T-helper 1 cell (primary cell): ENCODE measurements at places on chromosomes 4 and X.
A peak's percentile ranks its signal among the peaks of the same experiment; 100 is the strongest.

DNA sequence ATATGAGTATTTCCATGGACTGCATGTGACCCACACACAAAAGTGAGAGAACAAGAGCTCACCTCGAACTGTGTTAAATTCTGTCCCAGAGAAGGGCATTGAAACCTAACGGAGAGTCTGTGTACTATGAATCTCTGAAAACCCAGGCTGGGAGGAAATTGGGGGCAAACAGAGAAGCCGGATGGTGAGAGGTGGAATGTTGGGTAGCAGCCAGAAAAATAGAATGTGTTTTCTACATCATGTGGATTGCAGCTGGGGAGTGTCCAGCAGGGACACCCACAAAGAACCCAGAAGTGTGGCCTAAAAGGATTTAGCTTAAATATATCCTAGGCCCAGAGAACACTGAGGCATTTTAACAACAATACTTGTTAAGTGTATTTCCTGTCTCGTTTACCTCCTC is 38.6 kb downstream of the MND1 start:
- DNase-seq, result no peak

DNA sequence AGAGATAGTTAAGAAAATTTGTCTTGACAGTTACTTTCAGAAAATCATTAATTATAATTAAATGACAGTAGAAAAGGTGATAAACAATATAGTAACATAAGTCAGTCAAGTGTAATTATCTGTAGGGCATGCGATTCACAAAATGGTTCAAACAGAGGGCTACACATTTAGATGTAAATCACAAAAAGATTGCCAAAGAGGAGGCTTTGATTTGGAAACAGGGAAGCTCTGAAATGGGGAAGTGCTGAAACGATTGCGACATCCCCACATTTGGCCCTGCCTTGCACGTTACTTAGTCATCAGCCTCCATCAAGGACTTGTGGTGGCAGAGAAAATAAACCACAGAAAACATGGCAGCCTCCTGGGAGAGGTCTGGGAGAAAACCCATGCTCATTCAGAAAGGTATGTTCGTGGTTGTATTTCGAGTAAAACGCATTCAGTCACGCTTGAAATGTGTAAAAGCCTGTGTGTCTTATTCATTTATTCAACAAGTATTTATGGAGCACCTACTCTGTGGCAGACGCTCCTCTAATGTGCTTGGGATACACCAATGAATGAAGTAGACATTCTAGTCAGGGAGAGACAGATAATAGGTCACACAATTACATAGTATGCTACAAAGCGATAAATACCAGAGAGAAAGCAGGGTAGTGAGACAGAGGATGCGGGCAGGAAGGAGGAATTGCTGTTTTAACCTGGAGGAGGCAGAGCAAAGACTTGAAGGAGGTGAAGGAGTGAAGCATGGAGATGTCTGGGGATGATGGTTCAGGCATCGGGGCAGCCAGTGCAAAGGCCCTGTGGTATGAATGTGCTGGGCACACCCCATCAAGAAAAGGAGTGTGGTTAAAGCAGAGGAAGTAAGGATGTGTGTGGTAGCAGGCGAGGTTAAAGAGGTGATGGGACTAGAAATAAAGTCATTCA is 7.8 kb downstream of the RBM47 start:
- DNase-seq, result peak; percentile 70

DNA sequence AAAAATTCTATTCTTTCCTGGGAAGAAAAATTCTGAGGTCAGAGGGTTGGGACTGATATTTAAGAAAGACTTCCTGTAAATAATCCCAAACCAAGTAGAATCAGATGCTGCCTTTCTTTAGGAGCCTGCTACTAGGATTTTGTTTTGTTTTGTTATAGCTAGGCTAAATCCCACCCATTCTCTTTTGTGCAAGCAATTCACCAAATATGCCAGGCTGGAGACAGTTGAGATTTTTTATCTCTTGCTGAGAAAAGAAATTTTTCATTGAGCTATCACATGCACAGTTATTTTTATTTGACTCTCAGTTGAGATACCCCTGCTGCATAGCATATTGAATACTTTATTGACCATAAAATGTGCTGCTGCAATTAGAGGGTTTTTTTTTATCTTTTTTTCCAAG is 196.0 kb downstream of the KCNIP4 start:
- no peak for DNase-seq

DNA sequence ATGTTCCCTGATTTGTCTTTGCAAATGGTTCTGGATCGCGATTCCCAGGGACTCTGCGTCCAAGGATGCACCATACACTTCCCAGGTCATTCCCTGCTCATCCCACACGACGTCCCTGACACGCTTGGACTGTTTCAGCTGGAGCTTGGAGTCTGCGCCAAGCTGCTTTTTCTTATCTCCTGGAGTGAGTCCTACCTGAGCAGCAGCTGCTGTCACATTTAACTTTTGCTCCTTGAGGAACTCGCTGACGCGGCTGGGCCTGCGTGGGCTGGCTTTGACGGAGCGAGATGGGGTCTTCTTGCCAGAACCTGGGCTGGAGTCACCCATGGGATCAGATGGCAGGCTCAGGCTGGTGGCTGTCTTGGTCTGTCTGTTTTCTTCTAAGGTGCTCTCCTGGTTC is 59.6 kb downstream of the GPRIN3 start:
- no peak for DNase-seq

GRCh38 chr4:6845027-6845426 is 62.5 kb downstream of the KIAA0232 start:
- no peak for DNase-seq

DNA sequence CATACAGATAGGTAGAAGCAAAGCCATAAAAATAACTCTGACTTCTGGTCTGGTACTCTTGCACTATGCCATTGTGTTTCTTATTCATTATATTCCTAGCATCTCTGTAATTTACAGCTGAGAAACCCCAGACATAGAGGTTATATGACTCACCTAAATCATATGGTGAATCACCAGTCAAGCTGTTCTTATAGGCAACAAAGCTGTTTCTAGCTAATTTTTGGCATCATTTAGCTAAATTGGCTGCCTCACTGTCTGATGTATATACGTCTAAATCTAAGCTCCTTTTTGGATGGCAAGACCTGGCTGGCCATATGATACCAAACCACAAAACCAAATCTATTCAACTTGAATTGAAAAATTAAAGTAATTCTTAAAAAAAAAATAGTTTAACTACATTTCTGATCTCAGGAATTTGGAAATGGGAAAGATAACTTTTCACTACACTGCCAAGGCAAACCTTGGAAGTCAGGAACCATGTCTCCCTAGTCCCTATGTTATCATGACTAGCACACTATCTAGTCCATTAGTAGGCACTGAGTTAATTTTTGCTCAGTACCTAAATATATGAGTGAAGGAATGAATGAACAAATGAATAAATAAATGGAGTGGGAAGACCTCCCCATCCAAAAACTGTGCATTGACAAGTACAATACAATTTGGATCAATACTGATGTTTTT is 41.3 kb upstream of the STAG2 start:
- no peak for DNase-seq
